ENCODE measurements at places on chromosomes 5 and 9. TPM values are rescaled to one million over a fixed set of nuclear protein-coding genes. Genes with fewer than 3 reads are reported as not detected.
A peak's percentile ranks its signal among the peaks of the same experiment; 100 is the strongest.

DNA sequence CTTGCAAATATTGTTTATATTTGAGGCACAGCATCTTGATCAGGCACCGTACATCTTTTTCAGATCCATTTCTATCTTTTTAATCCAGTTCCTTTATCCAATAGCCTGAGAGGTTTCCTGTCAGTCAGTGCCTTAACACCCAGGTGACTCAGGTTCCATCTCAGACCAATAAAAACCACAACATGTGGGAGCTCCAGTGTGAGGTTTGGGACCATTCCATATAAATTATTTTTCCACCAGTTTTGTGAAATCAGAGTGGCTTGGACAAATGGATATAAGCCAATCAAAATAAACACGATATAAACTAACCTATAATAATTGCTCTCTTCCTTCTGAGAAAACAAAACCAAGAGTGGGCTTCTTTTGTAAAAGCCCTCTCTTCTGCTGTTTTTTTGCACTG lies 351.3 kb downstream of the NTRK2 start:
- no peak for DNase-seq

DNA sequence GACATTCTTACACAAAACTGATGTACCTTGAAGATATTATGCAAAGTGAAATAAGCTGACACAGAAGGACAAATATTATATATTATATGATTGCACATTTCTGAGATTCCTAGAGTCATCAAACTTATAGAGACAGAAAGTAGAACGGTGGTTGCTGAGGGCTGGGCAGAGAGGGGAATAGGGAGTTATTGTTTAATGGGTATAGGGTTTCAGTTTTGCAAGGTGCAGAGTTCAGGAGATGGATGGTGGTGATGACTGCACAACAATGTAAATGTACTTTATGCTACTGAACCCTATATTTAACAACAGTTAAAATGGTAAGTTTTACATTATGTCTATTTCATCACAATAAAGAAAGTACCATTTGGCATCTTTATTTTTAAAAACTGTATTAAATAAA lies 315.8 kb upstream of the POU5F2 start:
- DNase-seq: no peak

GRCh38 chr9:135376511-135377265 lies 102.9 kb upstream of the PPP1R26 start:
- no peak for DNase-seq

- DNase-seq: peak; percentile 16
Measured at GRCh38 chr5:73596705-73597328, 29.2 kb upstream of the ARHGEF28 start.

Gene KIAA0825
- 1.1 TPM for total RNA-seq
